ENCODE measurements at places on chromosomes 11 and 22.

DNA sequence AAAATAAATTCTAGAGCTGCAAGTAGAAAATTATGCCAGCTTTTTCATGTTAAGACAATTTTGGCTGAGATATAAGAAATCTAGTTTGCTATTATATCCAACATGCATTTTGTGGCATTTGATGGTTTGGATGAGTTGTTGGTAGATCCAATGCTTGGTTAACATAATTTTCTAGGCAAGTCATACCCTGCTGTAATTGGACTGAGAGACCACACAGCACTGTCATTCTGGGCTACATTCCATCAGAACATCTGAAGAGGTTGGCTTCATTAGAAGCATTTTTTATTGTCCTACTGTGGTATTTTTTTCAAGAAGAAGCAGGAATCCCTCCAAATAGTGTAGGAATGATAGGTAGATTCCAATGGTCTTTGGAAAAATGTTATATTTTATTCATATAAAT, 561.0 kb downstream of the LUZP2 start:
- no peak for DNase-seq

GRCh38 chr11:117005758-117006157, 92.5 kb downstream of the SIK3 start:
- no peak for DNase-seq

- no peak for DNase-seq
Observed at GRCh38 chr11:58938398-58938797, 890 bp upstream of the GLYATL1 start.

DNA sequence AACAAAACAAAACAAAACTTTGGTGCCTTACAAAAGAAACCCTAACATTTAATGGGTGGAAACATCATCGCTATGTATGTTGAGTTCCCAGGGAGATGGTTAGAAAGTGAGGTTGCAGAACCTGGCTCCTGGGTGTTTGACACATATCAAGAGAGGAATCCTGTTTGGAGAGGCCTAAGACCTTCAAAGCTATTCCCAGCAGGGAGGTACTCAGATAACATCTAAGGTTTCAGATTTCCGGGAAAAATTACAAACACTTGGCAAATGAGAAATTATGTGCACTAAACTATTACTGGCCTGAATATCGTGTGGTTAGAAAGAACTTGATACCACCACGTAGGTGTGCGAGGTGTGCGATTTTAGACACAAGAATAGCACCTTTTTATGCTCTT, 18.5 kb downstream of the TRIM5 start:
- no peak for DNase-seq

DNA sequence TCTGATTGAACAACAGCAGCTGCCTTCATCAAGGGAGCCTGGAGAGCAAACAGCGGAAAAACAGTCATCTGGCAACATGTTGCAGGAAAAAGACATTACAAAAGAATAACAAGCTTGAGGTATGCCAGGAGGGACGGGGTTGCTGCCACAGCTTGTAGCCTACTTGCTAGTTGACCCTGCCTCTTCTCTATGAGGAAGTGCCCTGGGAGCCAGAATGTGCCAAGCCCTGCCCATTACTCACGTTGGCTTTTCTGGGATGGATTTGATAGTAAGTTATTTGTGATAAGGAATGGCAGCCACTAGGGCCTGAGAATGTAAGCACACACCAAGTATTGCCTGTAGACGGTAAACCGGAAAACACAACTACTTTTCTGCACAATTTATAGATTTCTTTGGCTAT, 113.5 kb upstream of the KIRREL3 start:
- DNase-seq = no peak

- DNase-seq = no peak
Observed at GRCh38 chr11:109036011-109036410, 371.1 kb downstream of the DDX10 start.

GRCh38 chr22:37287550-37287951, 5.2 kb downstream of the CYTH4 start:
- DNase-seq = no peak

- DNase-seq = peak; percentile 5
Observed at GRCh38 chr11:61083601-61084147, 18.6 kb upstream of the CD5 start.

DNA sequence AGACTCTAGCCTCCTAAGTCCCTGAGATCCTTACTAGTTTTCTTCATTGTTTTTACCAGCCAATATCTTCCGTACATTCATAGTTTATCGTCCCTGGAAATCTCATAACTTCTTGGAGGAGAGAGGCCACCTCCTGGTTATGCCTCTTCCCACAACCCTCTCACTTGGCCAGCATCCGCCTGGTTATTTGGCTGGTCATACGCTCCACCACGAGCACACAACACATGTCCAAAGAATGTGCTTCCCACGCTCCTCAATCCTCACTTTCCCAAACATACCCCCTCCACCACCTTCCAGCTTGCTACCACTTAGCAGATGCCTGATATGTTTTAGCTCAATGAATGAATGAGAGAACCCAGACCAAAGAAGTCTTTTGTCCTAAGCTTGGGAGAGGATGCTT, 83.5 kb upstream of the EIF3D start:
- DNase-seq = no peak

GRCh38 chr11:57276971-57277675, 40.1 kb upstream of the APLNR start:
- DNase-seq = peak; percentile 9

DNA sequence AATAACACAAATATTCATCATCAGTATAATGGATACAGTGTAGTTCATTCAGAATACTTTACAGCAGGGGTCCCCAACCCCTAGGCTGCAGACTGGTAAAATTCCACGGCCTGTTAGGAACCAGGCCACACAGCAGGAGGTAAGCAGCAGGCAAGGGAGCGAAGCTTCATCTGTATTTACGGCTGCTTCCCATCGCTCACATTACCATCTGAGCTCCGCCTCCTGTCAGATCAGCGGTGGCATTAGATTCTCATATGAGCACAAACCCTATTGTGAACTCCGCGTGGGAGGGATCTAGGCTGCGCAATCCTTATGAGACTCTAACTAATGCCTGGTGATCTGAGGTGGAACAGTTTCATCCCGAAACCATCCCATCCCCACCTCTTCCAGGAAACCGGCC, 125.1 kb downstream of the SERGEF start:
- DNase-seq = no peak

- no peak for DNase-seq
Observed at GRCh38 chr22:49942565-49943404, 17.8 kb upstream of the PIM3 start.

DNA sequence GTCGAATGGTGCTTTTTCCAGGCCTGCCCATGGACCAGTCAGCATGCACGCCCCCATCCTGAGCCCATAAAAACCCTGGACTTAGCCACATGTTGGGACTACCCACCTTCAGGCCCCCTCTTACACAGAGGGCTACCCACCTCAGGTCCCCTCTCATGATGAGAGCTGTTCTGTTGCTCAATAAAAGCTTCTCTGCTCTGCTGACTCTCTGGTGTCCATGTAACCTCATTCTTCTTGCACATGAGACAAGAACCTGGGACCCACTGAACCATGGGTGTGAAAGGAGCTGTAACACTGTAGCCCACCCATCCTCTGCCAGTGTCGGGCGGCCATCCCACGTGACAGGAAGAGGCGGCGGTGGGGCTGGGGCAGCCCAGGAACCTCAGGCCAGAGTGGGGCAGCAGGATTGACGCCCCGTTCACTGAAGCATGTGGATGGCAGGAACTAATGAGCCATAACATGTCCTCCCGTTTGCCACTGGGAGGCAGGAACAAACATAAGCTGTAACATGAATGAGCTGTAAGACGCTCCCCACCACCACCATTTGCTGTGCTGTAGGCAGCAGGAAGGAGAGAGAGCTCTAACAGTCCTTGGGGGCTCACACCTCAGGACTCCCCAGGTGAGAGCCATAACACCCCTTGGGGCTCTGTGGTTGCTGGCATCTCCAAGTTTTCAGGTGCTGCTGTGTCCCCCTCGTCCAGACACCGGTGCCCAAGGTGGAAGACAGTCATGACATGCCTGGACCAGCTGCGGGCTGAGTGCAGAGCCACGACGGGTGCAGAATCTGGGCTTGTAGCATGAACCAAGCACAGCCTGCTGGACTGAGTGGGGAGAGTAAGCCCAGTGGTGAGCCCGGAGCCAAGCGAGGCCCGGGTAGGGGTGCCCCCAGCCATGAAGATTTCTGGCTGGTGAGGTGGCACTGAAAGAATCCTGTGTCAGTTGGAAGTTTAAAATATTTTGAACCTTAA, 69.4 kb downstream of the MCHR1 start:
- DNase-seq = no peak

- DNase-seq = no peak
Observed at GRCh38 chr22:27197052-27197451, 539.7 kb downstream of the MIAT start.

DNA sequence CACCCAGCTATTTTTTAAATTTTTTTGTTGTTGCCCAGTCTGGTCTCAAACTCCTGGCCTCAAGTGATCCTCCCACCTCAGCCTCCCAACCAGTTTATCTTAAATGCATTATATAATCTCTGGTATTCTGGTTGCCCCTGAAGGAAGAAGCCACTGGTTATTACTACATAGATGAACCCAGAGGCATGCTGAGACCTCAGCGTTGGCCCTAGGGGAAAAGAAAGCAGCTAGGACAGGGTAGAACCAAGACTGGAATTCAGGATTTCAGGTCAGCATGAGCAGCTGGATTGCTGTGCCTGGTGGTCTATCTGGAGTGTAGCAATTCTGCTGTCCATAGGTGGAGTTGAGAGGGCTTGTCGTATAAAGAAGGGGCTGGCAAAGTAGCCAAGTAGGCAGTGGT, 67.2 kb downstream of the PARVA start:
- DNase-seq = no peak

DNA sequence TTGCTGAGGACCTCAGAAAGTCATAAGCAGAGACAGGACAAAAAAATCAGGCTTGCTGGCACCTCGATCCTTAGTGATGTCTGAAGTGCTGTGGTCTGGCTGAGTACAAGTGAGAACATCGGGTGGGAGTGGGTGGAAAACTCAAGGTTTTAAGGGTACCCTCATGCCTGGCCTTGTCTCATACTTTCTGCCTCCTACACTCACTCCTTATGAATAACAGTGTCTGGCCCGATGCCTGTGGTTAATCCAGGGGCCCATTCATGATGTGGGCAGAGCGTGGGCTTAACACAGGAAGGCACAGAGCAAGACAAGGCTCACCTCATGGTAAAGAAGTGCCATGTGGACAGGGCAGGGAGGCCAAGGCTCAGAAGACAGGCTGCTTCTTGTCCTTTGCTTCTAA, 11.0 kb upstream of the UCP3 start:
- DNase-seq = no peak

DNA sequence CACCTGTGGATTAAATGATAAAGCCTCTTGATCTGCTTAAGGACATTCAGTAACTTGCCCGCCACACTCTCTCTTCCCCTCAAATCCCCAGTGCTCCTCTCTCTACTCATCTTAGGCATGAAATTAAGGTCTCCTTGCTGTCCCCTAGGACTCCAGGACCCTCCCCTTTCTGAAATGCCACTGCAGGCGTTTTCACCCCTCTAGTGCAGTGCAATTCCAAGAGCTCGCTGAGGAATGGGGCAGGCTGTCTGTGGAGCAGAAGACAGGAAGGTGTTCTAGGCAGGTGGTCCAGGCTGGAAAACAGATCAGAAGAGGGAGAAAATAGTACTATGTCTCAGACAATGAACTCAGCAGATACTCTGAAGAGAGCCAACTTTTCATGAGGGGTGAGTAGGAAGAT, 55.8 kb upstream of the ARHGAP42 start:
- DNase-seq = no peak

GRCh38 chr11:96960476-96960875, 570.7 kb downstream of the JRKL start:
- peak; percentile 27 for DNase-seq

DNA sequence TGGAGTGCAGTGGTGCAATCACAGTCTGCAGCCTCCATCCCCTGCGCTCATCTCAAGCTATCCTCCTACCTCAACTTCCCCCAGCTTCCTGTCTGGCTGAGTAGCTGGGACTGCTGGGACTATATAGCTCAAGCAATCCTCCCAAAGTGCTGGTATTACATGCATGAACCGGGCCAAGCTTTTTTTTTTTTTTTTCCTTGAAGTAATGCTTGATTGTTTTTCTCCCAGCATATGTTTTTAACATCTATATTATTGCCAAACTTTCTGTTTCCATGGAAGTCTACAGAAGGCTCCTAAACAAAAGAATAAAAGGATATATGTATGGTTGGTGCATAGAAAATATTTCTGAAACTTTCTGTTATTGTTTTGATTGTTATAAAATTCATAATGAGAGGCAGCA, 853.6 kb downstream of the KCNA4 start:
- no peak for DNase-seq

DNA sequence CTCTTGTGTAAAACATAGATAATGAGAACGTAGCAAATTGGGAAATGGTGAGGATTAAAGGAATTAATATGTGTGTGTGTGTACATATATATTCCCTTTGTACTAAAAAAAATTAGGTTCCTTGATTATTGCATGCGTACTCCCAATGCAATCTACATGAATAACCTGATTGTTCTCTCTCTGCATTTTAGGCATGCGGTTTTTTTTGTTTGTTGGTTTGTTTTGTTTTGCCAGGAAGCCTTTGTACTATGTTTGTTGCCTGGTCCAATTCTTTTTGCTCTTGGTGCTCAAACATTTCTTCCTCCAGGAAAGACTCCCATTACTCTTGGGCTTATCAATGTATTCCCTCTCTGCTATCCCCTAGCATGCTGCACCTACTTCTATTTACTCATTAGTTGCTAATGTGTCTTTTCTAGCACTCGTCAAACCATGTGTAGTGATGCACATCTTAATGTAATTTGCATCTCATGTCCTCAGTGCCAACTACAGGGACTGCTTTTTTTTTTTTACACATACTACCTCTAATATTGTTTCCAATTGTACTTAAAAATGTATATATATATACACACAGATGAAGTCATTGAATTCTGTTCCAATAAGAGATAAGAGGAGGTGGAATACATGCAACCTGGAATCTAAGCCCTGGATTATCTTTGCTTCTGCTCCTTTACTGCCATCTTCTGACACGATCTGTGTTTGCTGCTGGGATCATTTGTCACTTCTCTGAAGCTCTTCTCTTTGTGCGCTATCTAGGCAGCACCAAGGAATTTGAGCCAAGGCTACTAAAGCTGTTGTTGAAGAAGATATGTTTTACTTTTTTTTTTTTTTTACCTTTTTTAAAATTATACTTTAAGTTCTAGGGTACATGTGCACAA, 197.2 kb upstream of the ANO3 start:
- no peak for DNase-seq

DNA sequence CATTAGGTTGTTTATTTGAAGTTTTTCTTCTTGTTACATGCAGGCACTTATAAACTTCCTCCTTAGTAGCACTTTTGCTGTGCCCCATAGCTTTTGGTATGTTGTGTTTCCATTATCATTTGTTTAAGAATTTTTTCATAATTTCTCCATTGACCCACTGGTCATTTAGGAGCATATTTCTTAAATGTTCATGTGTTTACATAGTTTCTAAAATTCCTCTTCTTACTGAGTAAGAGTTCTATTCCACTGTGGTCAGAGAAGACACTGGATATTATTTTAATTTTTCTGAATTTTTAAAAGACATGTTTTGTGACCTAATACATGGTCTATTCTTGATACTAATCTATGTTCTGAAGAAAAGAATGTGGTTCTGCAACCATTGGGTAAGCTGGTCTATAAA, 333.0 kb downstream of the DDX10 start:
- no peak for DNase-seq

Measured in DMS79 treated with DMSO at 0.1 percent for 48 hours (cell line).